Brain pericyte (primary cell): ENCODE measurements at places on chromosomes 1 and 21.

DNA sequence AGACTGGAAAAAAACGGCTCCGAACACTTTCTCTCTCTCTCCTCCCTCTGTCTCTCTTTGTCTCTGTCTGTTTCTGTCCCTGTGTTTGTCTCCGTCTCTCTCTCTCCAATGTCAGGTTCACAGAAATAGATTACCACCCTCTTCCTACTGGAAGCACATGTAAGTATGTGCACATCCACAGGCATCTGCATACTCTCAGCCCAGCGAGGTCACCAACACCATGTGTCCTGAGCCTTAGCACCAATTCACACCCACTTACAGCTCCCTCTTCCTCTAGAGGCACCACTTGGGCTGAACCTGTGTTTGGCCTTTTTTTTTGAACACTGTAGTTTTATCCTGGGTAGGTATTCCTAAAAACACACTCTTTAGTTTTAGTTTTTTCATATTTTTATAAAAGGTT, 130.5 kb downstream of the ETS2 start:
- DNase-seq, result no peak

DNA sequence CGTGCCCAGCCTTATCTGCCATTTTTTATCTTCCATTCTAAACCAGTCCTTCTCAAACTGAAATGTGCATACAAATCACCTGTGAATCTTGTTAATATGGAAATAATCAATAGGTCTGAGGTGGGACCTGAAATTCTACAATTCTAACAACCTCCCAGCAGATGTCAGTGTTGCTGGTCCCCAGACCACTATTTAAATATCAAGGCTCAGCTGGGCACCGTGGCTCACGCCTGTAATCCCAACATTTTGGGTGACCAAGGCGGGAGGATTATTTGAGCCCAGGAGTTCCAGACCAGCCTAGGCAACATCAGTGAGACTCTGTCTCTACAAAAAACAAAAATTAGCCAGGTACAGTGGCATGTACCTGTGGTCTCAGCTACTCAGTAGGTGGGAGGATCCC, 4.1 kb downstream of the UQCRHL start:
- DNase-seq, result no peak

- DNase-seq, result no peak
These were observed 109.8 kb downstream of the ELAVL4 start for GRCh38 chr1:50218344-50219120.

DNA sequence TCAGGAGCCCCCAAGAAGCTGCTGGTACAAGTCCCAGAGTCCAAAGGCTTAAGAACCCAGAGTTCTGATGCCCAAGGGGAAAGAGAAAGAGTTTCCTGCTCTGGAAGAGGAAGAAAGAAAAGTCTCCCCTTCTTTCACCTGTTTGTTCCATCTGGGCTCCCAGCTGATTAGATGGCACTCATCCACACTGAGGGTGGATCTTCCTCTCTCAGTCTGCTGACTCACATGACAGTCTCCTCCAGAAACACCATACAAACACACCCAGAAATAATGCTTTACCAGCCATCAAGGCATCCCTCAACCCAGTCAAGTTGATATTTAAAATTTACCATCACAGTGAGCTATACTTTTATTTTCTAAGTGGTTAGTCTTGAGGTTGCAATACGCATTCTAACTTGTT, 257.9 kb downstream of the PAPPA2 start:
- no peak for DNase-seq

DNA sequence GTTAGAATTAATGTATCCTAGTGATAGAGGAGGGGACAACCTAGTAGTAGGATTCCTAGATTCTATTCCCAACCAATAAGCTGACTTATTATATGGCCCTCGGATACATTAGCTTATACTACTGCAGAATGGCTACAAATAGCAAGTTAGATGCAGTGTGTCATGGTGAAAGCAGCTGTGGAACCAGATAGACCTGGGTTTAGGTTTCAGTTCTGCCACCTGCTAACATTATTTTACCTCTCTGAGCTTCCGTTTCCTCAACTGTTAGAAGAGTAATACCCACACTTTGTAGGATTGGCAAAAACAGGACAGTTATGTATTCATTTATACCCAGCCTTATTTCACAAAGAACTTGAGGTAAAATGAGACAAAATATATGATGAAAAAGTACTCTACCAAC, 21.6 kb upstream of the MAGOH start:
- no peak for DNase-seq

- DNase-seq, result no peak
These were observed 13.2 kb downstream of the RC3H1 start for GRCh38 chr1:174008979-174009378.
